GM20000 (cell line): ENCODE measurements at places on chromosomes 5 and 9.

- no peak for DNase-seq
These were observed 2.2 kb downstream of the BTNL3 start for GRCh38 chr5:180990882-180991242.

GRCh38 chr5:128083811-128084227 is 253 bp downstream of the SLC12A2 start:
- DNase-seq = no peak

DNA sequence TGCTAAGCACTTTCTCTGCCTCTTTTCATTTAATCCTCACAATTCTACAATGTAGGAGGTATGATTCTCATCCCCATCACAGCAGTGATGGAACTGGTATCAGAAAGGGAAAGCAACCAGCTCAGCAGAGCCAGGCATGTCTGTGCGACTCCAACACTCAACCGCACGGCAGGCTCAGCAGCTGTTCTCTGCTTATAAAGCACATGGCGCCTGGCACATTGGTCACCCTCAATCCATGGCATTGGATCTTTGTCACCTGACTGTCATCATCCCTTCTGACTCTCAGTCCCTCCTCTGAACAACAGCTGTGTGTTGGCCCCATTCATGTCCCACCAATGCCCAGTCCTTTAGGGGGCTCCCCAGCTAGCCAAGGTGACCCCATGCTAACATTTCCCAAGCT is 45.1 kb upstream of the HAND1 start:
- DNase-seq = no peak

DNA sequence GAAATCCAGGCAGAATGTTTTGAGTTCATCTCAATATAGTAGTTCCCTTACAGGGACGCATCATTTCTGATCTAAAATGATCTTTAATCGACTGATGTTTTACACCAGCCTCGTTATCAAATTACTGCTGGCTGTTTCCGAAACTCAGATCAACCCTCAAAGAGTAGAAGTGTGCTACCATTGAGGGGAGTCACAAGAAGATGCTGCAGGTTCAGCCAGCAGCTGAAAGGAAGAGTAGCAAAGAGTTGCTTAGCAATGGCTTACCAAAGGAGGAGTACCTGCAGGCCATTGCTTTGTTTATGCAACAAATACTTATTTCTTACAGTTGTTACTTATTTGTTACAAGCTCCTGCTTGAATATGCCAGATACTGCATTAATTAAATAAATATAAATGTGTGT is 144.1 kb downstream of the EBF1 start:
- no peak for DNase-seq
